ENCODE measurements at places on chromosomes 11 and 22.

- no peak for DNase-seq
Measured at GRCh38 chr22:33476716-33477115, 418.5 kb upstream of the SYN3 start.

GRCh38 chr11:27582621-27583020 lies 76.1 kb upstream of the LIN7C start:
- DNase-seq: no peak

GRCh38 chr11:35934981-35935380 lies 8.9 kb upstream of the LDLRAD3 start:
- DNase-seq: no peak

DNA sequence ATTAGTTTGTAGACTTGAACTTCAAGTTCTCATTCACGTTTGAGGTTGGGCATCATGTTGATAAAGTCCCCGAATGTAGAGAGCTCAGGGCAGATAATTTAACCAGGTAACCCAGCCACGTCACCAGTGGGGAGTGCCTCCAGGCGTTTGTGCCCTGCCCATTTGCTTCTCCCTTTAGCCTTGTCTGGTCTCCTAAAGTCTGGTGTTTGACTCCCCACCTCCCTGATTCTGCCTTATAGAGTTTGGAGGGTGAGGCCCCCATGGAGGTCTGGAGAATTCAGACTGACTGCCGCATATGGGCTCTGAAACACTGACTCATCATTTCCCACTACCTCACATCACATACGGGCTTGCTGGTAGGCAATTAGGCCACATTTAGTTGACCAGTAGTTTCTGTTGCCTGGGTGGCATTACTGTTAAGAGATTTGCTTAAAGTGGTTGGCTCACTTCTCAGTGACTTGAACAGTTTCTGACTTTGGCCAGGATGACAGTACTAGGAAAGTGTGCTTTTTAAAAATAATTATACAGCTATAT lies 99.3 kb upstream of the GAL start:
- DNase-seq: no peak

DNA sequence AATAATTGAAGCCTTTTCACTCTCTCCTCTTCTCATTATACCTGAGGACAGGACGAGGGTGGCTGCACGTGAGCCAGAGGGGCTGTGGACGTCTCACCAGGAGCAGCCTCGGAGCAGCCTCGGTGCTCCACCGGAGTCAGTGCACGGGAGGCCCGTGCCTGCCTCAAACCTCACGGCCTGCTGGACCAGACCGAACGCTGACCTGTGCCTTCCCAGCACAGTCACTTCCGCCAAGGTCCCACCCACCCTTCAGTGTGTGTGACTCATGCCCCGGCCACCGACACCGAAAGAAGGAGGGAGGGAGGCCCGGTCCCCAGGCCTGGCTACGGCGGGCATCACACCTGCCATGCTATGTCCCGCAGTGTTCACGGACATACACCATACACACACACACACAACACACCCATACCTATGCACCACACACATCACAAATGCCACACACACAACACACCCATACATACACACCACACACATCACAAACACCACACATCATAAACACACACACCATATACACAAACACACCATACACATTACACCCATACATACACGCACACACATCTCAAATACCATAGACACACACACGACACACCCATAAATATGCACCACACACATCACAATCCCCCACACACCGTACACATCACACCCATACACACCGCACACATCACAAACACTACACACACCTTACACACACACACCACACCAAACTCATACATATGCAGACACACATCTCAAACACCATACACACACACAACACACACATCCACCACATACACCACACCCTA lies 1506.5 kb downstream of the TBC1D22A start:
- DNase-seq: no peak

DNA sequence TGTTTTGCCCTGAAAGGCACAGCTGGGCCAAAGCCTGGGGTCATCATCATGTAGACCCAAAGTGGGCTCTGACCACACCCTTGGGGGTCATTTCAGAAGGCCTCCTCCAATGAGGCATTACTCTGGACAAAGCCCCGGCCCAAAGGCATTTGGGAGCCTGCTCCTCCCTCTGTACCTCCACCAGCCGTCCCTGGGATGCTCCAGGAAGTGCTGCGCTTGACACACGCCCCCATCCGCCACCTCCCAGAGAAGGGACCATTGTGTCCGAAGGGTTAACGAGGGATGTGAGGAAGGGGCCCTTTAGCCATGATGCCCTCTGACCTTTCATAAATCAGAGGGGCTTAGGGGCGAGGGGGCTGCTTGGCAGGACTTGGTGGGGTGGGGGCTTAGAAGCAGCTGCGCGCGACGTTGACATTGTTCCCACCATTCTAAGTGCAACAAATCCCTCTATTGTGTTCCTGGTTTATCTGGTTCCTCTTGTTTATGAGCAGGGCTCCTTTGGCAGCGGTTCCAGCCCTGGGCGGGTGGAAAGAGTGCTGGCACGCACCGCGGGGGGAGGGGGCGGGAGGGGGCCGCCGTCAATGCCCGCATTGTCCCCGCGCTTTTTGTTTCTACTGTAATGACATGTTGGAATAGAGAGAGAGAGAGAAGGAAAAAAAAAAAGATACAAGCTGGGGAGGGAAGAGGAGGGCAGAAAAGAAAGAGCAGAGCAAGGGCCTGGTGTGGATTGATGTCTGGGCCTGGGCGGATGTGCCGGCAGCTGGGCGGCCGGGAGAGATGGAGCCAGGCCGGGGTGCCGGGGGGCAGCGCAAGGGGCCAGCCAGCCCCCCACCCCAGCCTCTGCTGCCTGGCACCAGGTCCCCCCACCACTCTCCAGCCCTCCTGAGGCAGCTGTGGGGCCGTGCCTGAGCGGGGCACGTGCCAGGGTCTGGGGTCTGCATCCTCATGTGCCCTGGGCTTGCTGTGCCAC lies 32.1 kb upstream of the SOX10 start:
- DNase-seq: no peak

DNA sequence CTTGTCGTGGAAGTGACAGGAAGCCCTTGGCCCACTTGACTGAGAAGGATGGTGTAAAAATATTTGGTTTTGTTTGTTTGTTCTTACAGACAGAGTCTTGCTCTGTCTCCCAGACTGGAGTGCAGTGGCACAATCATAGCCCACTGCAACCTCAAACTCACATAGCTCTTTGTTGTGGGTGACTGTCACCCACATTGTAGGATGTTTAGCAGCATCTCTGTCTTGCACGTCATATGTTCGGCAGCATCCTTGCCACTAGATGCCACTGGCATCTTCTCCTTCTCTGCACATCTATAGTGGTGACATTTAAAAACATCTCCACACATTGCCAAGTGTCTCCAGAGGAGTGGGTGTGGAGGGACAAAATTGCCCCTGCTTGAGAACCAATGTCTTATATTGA lies 56.8 kb downstream of the PRR5L start:
- no peak for DNase-seq

- no peak for DNase-seq
Measured at GRCh38 chr11:133518702-133519264, 13.5 kb downstream of the OPCML start.

DNA sequence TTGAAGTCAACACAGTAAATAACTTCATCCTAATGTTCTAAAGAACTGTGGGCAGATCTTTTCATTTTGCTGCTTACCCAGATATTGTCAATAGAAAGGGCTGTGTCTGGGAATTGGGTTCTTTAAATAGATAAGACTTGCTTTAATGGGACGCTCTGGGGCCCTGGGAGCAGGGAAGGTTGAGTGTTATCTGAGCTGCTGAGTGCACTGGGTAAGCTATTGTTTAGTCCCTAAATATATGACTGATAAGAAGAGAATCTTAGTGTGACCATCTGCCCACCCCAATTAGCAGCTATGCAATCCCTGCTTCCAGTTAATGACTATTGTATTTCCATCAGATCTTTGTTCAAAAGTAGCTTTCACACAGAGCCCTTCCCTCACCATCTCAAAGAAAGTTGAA lies 44.4 kb downstream of the ARHGAP42 start:
- no peak for DNase-seq

GRCh38 chr11:108669711-108670110 lies 4.8 kb downstream of the DDX10 start:
- no peak for DNase-seq

DNA sequence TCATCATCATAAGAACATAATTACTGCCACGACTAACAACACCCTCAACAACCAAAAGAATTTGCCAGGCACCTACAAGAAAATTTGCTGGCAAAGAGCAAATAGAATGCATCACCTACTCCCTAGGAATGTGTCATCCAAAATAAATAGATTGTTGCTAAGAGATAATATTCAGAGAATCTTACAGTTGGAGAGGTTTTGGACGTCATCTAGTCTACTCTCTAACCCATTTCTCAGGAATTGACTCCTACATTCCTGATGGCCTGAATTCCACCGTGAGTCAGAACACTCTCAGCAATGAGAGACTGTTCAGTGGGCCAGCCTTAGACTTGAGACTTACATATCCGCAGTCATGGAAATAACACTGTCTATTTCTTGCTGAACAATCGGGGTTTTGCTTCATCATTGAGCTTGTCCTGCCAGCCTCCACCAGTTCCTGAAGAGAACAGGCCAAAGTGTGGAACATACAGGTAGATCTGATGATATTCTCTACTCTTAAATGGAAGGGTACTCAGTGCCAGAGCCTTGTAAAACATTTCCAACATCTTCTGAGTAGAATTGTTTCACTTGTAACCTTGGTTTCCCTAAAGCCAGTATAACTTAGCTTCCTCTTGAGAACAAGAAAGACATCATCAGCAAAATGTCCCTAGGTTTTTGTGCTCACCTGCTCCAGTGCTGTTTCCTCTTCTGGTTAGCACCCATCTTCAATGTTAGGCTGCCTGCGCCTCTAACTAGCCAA lies 8.3 kb downstream of the KIRREL3 start:
- DNase-seq: no peak

GRCh38 chr11:11296434-11296833 lies 56.6 kb downstream of the CSNK2A3 start:
- DNase-seq: no peak

DNA sequence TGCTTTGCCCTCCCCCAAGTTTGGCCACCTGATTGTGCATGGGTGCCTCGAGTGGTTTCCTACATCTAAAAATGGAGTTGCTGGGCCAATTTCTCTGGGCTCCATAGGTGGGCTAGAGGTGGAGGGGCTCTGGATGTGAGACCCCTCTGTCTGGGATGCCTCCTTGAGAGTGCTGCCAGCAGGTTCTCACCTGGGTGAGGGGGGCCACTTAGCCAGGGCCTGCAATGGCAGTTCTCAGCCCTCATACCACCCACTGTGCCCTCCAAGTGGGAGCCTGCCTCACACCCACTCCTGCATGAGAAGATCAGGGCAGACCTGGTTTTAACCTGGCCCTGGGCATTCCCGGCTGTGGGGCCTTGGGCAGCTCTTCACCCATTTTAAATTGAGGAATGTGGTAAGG lies 83.9 kb downstream of the CABIN1 start:
- no peak for DNase-seq

DNA sequence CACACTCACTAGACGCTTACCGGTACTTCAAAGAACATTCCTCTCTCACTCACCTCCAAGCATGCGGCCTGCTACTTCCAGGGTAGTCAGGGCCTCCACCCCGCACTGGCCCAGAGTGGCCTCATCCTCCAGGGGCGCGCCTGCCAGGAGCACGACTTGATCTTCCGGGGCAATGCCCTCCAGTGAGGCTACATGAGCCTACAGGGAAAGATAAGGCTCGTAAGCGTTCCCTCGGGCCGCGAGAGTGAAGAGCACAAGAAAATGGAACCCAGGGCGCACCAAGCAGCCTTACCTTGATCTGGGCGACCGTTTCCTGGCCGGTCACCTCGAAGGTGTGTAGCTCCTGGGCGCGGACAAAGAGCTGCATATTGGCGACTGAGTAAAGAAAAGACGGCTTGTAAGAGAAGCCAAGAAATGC lies 478 bp downstream of the FAU start:
- no peak for DNase-seq

DNA sequence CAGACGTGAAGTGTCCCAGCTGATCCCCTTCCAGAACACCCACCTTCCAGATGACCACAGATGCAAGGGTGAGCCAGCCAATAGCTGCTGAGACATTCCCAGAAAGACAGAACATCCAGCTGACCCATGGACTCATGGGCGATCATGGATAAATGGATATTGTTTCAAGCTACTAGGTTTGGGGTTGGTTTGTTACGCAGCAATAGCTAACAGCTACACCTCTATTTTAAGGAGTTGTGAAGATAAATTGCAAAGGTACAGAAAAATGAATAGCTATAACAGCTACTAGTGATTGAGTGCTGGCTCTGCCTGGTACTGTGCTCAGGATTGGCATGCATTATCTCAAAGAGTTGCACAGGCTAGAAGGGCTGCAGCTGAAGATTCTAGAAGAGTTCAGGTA lies 122.5 kb downstream of the MIAT start:
- no peak for DNase-seq

DNA sequence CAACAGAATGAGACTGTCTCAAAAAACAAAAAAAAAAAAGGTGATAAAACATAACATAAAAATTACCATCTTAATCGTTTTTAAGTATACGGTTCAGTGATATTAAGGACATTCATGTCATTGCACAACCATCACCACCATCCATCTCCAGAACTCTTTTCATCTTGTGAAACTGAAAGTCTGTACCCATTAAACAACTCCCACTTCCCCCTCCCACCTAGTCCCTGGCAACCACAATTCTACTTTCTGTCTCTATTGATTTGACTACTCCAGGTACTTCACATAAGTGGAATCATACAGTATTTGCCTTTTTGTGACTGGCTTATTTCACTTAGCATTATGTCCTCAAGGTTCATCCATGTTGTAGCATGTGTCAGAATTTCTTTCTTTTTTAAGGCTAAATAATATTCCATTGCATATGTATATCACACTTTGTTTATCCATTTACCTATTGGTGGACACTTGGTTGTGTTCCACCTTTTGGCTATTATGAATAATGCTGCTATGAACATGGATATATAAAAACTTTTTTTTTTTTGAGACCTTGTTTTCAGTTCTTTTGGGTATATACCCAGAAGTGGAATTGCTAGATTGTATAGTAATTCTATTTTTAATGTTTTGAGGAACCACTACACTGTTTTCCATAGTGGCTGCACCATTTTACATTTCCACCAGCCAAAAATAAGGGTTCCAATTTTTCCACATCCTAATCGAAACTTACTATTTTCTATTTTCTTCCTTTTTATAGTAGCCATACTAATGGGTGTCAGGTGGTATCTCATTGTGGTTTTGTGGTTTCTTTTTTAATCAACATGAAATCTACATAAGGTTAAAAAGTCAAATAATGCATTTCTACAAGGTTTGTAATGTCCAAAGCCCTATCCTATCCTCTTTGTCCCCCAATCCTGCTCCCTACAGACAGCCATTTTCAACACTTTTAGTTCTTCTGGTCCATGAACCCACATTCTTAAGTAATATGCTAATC lies 23.4 kb upstream of the PIK3C2A start:
- DNase-seq: no peak

DNA sequence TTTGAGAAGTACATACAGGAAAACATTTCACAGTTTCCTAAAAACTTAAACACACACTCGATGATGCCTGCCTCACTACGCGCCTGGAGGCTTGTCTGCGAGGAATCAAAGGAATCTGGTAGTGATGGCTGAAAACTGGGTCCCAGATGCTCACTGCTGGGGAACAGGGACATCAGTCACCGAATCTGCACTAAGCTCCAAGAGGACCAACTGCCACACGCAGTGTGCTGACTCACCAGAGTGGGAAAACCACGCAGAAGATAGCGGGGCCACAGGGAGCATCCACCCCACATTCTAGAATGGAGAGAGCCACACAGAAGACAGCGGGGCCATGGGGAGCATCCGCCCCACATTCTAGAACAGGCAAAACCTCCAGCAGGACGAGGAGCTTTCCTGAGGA lies 24.3 kb upstream of the MOB2 start:
- no peak for DNase-seq

All from stimulated activated CD4-positive, alpha-beta T cell treated with anti-CD3 and anti-CD28 coated beads, Interleukin-1b, Interleukin-23, amount 100 ng/mL, for 1 hour (primary cell).